ENCODE measurements at places on chromosomes 3 and 15. TPM values are rescaled to one million over a fixed set of nuclear protein-coding genes. Genes with fewer than 3 reads are reported as not detected.

DNA sequence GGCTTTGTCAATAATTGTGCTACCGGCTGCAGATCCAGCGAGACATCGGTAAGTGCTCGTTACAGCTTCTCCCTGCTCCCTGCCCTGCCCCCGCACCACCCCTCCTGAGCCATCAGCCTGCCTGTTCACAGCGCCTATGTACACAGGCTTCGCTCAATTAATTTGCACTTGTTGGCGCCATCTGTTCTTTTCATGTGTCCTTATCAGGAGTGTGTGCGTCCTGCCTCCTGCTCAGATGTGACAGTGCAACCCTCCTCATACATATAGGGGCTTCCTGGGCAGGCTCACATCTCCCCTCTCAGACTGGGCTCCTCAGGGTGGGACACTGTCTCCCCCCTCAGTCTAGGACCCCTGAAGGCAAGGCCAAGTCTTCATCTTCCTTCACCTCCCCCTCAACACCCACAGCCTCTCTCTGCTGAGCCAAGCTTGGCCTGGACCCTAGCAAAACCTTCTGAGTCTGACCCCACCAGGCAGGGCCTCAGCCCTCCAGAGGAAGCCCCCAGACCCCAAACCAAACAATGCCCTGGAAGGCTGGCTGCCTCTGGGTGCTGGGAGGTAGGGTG is 54.9 kb downstream of the CYP11A1 start:
- peaks cover 43% of the 10 kb centered on the region for H3K4me1 ChIP-seq
- H3K36me3 ChIP-seq, result no peaks in the 10 kb centered on the region
- peaks cover 8% of the 10 kb centered on the region for H3K27me3 ChIP-seq
- DNase-seq, result no peak

DNA sequence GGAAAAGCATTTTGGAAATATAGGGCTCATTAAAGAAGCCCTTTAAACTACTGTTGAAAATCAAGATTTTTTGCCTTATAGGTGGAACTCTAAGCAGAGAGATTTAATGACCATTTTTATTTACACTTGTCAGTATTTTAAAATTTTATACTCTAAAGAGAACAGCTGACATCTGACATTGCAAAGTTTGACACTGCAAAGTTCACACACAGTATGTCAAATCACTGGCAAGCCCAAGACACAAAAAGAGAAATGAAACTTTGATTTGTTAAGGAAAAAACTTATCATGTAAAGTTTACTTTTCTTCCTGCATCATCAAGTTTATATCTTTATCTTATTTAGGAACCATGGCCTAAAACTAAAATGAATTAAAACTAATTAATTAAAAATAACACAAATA is 40.2 kb downstream of the DPH6 start:
- H3K27ac ChIP-seq, result no peak overlapping the region
- H3K27me3 ChIP-seq, result no peaks in the 10 kb centered on the region
- H3K4me3 ChIP-seq, result no peak overlapping the region
- H3K36me3 ChIP-seq, result no peaks in the 10 kb centered on the region
- DNase-seq, result no peak
- no peaks in the 10 kb centered on the region for H3K4me1 ChIP-seq

GRCh38 chr3:119160815-119161214 is 12.6 kb upstream of the UPK1B start:
- no peak for DNase-seq
- H3K27me3 ChIP-seq, result peaks cover 18% of the 10 kb centered on the region
- H3K4me3 ChIP-seq, result no peak overlapping the region

DNA sequence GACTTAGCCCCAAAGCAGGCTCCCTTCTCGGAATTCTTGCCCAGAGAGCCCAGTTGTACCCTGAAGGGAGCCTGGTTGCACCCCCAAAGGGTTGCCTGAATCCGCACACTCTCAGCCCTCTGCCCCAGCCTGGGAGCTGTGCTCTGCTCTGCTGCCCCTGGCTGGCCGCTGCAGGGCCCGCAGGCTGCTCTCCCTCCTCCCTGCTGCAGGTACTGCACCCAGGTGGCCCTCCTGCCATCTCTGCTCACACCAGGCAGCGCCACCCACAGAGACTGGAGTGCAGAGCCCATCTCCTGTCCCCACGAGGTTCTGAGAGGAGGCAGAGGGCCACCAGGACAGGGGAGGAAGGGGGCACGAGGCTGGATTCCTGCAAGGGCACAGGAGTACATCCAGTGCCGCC is 134.2 kb upstream of the NSMCE3 start:
- no peak overlapping the region for H3K27ac ChIP-seq
- DNase-seq, result no peak
- no peaks in the 10 kb centered on the region for H3K36me3 ChIP-seq
- no peaks in the 10 kb centered on the region for H3K27me3 ChIP-seq
- H3K4me3 ChIP-seq, result no peak overlapping the region

- peaks cover 45% of the 10 kb centered on the region for H3K36me3 ChIP-seq
- no peak for DNase-seq
- peaks cover 70% of the 10 kb centered on the region for H3K4me1 ChIP-seq
- peak overlapping the region; percentile 97 for H3K27ac ChIP-seq
- no peaks in the 10 kb centered on the region for H3K27me3 ChIP-seq
- H3K4me3 ChIP-seq, result peak overlapping the region; percentile 85
Observed at GRCh38 chr3:146543461-146544001, 876 bp downstream of the PLSCR1 start.

Gene SLC28A2
- total RNA-seq, result not detected

- H3K4me3 ChIP-seq, result no peak overlapping the region
- H3K27ac ChIP-seq, result no peak overlapping the region
- no peaks in the 10 kb centered on the region for H3K36me3 ChIP-seq
- H3K4me1 ChIP-seq, result no peaks in the 10 kb centered on the region
- no peaks in the 10 kb centered on the region for H3K27me3 ChIP-seq
Observed at GRCh38 chr3:7565574-7565973, 704.7 kb downstream of the GRM7 start.

DNA sequence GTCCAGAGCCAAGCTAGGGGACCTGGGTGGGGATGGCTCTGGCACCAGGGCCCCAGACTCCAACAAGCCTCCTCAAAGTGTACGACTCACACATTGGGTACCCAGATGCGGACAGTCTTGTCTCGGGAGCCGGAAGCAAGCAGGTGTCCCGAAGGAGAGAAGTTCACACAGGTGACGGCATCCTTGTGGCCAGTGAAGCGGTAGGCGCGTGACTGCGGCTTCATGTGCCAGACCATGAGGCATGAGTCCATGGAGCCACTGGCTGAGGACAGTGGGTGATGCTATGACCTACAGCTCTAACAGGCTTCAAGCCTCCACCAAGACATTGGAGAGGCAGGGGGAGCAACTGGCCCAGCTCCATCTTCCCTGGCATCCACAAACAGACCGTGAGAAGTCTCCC is 4.5 kb downstream of the POC1A start:
- H3K27me3 ChIP-seq, result no peaks in the 10 kb centered on the region
- H3K36me3 ChIP-seq, result peaks cover 26% of the 10 kb centered on the region
- DNase-seq, result no peak

DNA sequence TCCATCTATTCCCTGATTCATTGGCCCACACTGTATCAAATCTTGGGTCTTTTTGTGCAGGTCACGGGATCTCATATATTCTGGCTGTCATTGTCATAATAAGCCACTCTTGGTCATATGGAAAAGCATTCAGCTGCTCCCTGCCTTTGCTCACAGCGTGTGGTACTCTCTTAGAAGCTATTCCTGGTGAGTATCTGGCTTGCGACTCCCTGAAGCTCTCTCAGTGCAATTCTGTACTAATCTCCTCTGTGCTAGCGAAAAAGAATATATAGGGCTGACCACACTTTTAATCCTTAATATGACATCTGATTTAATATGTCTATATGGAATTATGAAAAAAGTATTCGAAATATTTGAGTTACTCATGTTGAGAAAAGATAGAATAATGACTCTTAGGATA is 440.8 kb upstream of the GBE1 start:
- H3K27me3 ChIP-seq, result no peaks in the 10 kb centered on the region
- no peaks in the 10 kb centered on the region for H3K36me3 ChIP-seq
- H3K4me3 ChIP-seq, result no peak overlapping the region
- no peak overlapping the region for H3K27ac ChIP-seq

DNA sequence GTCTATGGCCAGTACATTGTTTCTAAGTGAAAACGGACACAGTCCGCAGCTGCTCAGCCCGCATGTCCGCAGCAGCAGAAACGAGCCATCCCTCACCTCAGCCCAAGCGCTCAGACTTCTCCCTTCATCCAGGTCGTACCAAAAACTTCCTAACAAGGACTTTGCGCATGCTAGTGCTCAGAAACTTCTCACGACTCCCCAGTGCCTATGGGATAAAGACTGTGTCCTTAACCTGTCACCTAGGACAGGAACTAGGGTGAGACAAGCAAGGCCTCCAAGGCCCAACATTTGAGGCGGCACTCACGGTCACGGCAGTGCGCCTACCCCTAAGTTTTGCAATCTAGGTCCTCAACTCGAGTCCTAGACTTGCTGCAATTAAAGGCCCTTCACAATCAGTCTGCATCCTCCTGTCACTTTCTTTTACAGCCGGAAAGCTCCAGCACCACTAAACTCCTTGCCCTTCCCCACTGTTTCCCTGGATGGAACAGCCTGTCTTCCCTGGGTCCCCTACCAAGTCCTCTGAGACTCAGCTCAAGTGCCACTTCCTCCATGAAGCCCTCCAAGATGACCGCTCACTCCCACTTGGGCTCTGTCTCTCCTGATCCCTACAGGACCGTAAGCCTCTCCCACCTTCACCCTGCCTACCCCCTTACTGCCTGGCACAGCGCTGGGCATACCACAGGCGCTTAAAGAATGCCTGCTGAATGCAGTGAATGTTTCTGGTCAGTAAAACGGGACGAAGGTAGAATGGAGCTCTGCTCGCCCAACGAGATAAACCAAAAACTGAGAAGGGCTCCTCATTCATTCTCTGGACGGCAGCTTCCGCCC is 1.2 kb downstream of the CLN6 start:
- H3K4me1 ChIP-seq, result peaks cover 52% of the 10 kb centered on the region
- H3K36me3 ChIP-seq, result peaks cover 19% of the 10 kb centered on the region
- no peaks in the 10 kb centered on the region for H3K27me3 ChIP-seq

DNA sequence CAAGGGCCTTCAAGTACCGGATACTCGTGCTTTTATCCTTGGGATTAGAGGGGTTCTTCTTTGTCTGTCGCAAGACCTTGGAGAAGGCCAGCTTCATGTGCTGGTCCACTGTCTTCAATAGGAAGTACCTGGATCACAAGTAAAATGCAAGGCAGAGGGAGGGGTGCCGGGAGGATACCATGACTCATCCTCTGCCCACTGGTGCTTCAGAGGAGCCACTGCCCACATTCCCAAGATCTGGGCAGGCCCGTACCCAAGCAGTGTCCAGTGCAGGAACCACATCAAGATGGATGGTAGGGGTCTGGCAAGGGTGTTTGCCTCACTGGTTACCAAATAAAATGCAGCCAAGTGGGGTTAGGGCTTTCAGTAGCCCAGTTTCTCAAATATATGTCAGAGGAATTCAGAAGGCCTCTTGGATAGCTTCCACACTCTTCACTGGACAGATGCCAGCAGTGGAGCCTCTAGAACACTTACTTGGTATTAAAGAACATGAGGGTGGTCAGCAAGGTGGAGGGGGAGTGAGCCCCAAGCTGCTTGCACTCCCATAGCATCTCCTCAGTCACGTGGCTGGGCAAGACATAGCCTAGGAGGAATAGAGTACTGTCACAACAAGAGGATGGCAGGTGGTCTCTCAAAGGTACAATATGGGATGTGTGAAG is 3.6 kb upstream of the IMPDH2 start:
- no peaks in the 10 kb centered on the region for H3K27me3 ChIP-seq
- H3K36me3 ChIP-seq, result peaks cover 60% of the 10 kb centered on the region
- DNase-seq, result no peak
- H3K27ac ChIP-seq, result no peak overlapping the region
- no peak overlapping the region for H3K4me3 ChIP-seq
- H3K4me1 ChIP-seq, result peaks cover 19% of the 10 kb centered on the region

GRCh38 chr15:55993804-55994560 is 570 bp upstream of the NEDD4 start:
- peak overlapping the region; percentile 63 for H3K4me3 ChIP-seq
- DNase-seq, result no peak
- no peaks in the 10 kb centered on the region for H3K36me3 ChIP-seq
- H3K27me3 ChIP-seq, result peaks cover 39% of the 10 kb centered on the region

DNA sequence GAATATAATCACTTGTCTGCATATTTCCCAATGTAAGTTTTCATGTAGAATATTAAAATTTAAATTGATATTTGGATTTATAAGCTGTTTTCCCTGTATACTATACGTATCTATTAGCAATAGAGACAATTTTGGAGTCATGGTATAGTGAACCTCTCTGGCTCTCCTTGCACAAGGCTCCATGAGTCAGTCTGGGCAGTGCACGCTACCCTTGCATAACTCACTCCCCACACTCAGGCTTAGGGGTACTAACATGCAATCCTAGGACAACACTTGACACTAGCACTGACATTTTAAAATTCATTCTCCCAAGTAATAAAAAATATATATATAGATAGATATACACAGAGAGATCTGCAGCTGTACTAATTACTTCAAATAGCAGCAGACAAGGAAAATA is 39.2 kb downstream of the SLC24A1 start:
- H3K4me1 ChIP-seq, result no peaks in the 10 kb centered on the region
- no peak overlapping the region for H3K4me3 ChIP-seq
- H3K27ac ChIP-seq, result no peak overlapping the region
- no peak for DNase-seq

GRCh38 chr15:51992953-51993352 is 21.4 kb upstream of the LEO1 start:
- DNase-seq, result no peak
- no peak overlapping the region for H3K4me3 ChIP-seq
- no peak overlapping the region for H3K27ac ChIP-seq
- no peaks in the 10 kb centered on the region for H3K27me3 ChIP-seq
- no peaks in the 10 kb centered on the region for H3K4me1 ChIP-seq

DNA sequence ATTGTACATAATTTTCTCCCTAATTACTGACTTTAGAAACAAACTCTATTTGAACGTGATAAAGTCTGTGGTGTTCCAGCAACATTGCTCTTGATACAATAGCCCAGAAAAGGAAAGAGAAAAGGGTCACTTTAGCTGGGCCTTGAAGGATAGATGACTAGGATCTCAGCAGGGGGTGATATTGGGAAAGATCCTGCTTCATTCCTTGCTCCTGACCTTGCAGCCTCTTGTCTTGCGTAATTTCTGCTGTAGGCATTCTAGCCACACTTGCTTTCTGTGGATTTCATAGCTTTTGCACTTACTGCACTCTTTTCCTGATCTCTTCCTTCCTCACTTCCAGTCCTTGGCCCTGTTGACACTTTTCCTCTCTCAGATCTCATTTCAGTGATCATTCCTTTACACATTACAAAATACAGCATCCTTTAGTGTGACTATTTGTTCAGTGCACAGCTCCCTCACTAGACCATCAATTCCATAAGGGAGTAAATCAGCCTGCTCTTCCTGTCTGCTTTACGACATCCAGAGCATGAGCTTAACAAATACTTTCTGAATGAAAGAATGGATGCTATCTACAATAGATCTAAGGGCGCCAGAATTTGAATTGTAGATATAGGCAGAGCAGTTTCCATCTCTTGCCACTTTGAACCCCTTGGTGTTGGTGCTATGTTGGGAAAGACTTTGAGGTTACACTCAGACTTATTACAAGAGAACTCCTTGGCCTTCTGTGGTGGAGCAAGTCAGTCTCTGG is 559.6 kb upstream of the MDFIC2 start:
- no peak overlapping the region for H3K27ac ChIP-seq
- no peak overlapping the region for H3K4me3 ChIP-seq
- H3K4me1 ChIP-seq, result no peaks in the 10 kb centered on the region
- H3K36me3 ChIP-seq, result no peaks in the 10 kb centered on the region
- H3K27me3 ChIP-seq, result peaks cover 11% of the 10 kb centered on the region
- no peak for DNase-seq
